ENCODE measurements at places on chromosomes 7 and 10.

DNA sequence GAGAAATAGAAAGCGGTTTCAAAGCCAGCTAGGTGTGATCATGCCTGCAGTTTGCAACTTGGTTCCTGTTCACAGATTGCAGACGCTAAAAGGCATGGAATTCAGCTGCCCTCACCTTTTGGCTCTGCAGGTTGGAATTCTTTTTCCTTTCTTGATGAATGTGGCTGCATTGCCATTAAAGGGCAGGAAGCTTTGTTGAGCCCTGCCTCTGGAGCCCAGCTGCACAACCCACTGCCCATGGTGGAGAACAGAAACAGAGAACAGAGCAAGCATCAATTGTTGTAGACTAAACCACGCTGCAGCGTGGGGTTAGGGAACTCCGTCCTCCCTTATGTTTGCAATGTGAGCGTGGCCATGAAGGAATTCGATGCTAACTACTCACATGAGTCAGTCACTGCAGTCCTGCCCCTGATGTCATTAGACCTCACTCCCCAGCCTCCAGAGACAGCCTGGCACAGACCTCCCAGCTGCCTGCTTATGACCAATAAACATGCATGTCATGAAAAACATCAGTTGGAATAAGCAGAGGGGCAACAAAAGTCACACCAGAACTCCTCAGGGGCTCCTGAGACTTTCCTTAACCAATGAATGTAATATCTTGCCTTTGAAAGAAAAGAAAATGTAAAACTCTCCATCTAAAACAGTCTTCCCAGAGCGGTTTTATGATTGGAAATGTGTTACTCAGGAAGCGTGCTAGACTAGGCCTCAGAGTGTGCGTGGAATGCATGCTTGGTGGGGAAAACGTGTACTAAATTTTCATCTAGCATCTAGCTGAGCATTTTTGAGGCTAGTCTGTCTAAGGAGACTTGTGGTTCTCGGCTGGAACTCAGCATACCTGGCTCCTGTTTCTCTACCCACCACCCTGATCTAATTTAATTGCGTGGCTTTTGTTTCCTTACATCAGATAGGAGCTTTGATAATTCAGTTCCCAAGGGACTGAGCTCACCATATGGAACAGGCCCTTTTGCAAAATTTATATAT is 232.2 kb downstream of the KIAA1217 start:
- no peak for DNase-seq

GRCh38 chr10:25614652-25615051 is 319.4 kb upstream of the MYO3A start:
- no peak for DNase-seq

DNA sequence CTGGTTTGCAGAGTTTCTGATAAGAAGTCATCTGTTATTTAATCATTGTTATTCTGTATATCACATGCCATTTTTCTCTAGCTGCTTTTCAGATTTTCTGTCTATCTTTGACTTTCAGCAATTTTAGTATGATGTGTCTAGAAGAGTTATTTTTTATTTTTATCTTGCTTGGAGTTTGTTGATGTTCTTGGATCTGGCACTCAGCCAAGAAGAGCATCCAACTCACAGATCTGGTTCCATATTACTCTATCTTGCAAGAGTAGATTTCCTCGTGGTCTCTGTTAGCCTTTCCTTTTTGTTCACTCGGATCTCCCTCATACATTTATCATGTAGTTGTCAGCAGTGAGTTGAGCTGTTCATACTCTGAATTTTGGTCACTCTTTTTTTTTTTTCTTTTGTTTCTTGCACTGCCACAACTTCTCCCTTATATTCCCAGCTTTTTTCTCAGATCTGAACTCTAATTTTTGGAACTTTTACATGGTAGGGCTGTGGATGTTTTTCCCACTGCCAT is 54.8 kb upstream of the CALCR start:
- DNase-seq, result no peak

- DNase-seq, result no peak
Measured at GRCh38 chr10:112946649-112947048, 3.4 kb upstream of the TCF7L2 start.

DNA sequence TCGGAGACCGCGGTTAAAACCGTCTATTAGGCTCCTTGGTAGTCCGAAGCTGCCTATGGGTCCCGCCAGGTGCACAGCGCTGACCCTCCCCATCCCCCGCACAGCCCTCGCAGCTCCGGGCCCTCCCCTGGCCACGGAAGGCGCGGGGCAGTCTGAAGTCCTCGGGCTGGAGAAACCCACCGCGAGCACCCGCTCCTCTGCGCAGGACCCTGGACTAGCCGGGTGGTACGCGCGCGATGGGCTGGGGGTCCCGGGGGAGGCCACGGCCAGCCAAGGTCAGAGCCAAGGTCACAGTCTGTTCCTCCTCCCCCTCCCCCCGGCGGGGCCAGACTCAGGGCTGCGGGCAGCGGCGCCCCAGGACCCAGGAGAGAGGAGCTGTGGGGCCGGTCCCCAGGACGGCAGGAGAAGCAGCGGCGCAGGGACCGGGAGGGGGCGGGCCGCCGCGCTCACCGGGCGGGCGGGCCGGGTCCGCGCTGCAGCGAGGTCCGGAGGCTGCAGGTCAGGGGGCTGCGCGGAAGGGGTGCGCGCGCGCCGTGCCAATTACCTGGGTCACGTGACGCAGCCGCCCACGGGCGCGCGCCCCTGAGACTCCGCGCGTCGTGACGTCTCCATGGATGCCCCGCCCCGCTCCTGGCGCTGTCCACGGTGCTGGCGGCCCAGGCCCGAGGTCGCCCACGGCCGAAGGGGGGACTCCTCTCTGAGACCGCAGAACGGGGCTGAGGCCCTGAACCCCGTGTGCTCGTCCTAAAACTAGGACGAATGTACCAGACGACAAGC is at the start of gene OGDHL:
OGDHL (minus strand) TSS at position 535 of the 777 bp plus-strand sequence. CDS start 3,731 bp downstream, outside the sequence.
- peak; percentile 97 for DNase-seq

DNA sequence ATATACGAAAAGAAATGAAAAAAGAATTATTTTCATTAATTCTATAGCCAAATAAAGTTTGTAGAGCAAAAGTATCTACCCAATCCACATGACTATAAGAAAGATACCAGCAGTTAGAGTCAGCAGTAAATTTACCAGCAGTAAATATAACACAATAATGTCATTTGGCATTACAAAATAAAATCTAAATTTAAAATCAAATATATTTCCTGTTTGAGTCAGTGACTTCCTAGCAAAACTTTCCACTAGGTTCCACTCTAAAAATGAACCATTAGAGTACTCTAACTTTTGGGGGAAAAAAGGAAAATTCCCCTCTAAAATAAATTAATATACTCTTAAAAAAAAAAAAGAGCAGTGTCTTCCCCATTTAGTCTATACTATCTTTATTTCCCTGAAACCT is 144.8 kb downstream of the CPEB3 start:
- DNase-seq, result no peak

- no peak for DNase-seq
Measured at GRCh38 chr7:97026715-97027426, 2.2 kb upstream of the DLX5 start.

GRCh38 chr7:159103382-159104187 is 41.1 kb downstream of the VIPR2 start:
- no peak for DNase-seq

GRCh38 chr7:139714163-139714901 is 63.5 kb downstream of the HIPK2 start:
- DNase-seq, result no peak

GRCh38 chr7:101386558-101387231 is 24.0 kb downstream of the COL26A1 start:
- DNase-seq, result peak; percentile 87

DNA sequence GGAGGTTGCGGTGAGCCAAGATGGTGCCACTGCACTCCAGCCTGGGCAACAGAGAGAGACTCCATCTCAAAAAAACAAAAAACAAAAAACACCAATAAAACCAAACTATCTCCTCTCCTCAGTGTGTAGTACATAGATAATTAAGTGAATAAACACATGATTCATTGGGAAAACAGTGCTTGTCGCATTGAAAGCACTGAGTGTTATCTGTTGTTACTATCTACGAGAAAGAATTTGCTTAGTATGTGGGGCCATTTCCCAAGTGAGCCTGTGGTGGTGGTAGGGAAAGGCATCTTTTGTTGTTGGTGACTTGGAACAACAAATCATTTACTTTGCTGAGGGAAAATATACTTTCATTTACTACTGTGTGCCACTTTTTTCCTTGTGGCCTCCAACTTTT is 42.6 kb downstream of the RSBN1L start:
- DNase-seq, result no peak

DNA sequence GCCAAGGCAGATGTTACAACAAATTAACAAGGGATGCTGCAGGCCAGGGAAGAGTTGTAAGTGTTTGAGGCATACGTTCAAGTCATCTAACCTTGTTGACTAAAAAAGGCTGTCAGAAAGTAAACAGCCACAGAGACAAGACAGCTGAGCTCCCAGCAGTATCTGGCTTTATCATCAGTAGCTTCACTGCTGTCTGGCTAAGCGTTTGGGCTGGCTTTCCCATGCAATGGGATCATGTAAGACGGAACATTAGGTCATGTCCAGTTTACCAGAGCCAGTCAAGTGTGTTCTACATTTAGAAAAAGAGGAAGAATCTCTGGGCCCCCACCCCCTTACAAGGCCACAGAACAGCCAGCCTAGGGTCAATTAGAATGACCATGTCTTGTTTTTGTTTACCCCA is 51.3 kb upstream of the GSAP start:
- no peak for DNase-seq

- DNase-seq, result no peak
Measured at GRCh38 chr10:132351611-132352010, 19.6 kb downstream of the LRRC27 start.

- no peak for DNase-seq
Measured at GRCh38 chr7:31563951-31564350, 50.1 kb downstream of the ITPRID1 start.

DNA sequence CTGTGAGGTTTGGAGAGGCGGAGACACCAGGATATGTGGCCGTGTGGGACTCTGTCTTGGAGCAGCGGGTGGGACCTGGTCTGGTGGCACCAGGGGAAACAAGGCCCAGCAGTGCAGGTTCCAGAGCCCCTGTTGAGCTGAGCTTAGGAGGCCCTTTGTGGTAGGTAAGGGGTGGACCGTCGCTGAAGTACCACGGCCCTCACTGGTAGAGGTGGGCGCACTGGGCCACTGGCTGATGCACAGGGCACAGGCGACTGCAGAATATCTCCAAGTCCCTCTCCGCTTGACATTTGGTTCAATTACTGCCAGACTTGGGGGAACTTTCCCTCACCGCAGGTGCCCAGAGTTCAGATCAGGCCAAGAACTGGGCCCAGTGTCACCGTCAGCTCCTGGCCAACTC is 27.3 kb downstream of the DOCK1 start:
- no peak for DNase-seq

GRCh38 chr7:74311305-74311744 is 22.1 kb downstream of the CLIP2 start:
- no peak for DNase-seq

DNA sequence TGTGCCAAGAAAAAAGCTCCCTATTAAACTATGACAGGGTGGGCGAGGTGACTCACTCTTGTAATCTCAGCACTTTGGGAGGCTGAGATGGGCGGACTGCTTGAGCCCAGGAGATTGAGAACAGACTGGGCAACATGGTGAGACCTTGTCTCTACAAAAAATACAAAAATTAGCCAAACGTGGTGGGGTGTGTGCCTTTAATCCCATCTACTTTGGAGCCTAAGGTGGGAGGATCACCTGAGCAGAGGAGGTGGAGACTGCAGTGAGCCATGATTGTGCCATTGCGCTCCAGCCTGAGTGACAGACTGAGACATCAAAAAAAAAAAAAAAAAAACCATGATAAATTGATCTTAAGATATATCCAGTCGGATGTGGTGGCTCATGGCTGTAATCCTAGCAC is 11.5 kb downstream of the POLR3A start:
- no peak for DNase-seq

GRCh38 chr10:47403446-47404318 is 19.6 kb upstream of the ZNF488 start:
- DNase-seq, result no peak

DNA sequence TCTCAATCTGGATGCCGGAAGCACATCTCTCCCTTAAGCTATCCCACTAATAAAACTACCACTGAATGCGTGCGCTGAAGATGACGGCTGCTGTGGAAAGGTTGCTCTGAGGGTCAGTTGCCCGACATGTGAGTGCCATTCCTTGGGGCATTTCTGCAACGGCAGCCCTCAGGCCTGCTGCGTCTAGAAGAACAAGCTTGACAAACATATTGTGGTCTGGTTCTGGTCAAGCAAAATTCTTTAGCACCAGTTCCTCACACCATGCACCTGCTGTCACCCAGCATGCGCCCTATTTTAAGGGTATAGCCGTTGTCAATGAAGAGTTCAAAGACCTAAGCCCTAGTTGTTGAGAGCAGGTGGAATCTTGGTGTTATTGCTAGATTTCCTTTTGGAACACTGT is 184.2 kb downstream of the SRPK2 start:
- DNase-seq, result no peak

DNA sequence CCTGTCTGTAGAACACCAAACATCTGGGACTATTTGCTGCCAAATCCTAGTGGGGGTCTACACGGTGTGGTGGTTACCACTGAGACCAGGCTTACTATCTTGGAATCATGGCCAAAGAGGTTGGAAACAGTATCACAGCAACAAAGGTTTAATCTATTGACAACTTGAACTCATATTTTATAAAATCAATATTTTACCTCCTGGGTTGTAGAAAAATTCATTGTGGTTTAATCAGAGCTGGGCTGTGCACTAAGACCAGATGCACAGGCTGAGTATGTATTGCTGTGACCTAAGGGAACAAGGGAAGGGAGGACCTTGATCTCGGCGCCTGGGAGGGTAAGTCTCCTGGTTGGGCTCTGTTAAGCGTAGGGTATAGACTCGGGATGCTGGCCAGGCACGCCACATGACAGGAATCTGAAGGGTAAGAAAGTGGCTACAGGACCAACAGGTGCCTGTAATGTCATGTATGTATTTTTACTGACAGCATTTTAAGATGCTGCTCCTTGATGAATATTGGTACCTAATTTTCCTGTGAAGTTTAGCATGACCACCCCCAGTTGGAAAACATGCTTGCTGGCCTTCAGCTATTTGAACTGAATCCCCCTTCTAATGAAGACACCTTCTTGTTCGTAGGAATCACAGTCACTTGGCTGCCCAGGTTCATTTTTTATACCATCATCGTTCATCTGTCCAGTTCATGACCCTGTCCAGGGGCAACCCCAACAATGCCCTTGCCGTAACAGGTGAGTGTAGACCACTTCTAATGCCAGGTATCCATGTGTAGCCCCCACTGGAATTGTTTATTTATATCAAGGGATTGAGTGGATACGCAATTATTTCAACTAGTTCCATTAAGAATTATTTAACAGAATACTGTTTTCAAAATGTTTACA is 79.5 kb downstream of the EZH2 start:
- no peak for DNase-seq
